Chondrocyte (in vitro differentiated cells): ENCODE measurements at places on chromosomes 5 and 9. TPM values are rescaled to one million over a fixed set of nuclear protein-coding genes. Genes with fewer than 3 reads are reported as not detected.

DNA sequence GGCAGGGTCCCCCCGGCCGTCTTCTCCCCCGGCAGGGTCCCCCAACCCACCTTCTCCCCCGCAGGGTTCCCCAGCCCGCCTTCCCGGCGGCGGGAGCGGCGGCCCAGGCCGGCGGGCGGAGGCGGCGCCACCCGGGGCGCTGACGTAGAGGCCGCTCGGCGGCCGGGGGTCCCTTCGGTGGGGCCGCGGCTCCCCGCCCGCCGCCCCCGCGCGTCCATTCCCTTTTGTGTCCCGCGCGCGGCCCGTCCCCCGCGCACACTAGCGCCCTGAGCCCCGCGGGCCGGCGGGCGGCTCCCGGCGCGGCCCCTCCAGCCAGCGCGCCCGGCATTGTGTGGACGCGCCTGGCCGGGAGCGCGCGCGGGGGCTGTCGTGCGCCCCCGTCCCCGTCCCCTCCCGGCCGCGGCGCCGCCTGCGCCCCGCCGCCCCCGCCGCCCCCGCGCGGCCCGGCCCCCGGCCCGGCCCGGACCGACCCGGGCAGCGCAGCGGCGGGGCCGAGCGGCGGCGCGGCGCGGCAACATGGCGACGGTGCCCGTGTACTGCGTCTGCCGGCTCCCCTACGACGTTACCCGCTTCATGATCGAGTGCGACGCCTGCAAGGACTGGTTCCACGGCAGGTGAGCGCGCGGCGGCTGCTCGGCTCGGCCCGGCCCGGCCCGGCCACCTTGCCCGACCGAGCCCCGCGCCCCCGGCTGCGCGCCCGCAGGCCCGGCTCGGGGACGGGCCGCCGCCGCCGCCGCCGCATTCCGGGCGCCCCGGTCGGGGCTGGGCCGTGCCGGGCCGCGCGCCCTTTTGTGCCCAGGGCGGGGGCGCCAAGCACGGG lies at the start of gene PHF2:
TSS of gene PHF2 (plus strand) at position 327 of the 820 bp plus-strand sequence. CDS start at position 517, 190 bp downstream.
- peaks cover 50% of the 10 kb centered on the region for H3K4me1 ChIP-seq
- DNase-seq = no peak
- H3K36me3 ChIP-seq = no peaks in the 10 kb centered on the region
- peak within 1 kb of the TSS; percentile 84 for H3K27ac ChIP-seq

GRCh38 chr5:135996611-135997010 lies 32.2 kb upstream of the TGFBI start:
- H3K4me3 ChIP-seq = peak overlapping the region; percentile 27
- H3K4me1 ChIP-seq = peaks cover 74% of the 10 kb centered on the region
- no peaks in the 10 kb centered on the region for H3K27me3 ChIP-seq
- DNase-seq = no peak
- peak overlapping the region; percentile 89 for H3K27ac ChIP-seq

DNA sequence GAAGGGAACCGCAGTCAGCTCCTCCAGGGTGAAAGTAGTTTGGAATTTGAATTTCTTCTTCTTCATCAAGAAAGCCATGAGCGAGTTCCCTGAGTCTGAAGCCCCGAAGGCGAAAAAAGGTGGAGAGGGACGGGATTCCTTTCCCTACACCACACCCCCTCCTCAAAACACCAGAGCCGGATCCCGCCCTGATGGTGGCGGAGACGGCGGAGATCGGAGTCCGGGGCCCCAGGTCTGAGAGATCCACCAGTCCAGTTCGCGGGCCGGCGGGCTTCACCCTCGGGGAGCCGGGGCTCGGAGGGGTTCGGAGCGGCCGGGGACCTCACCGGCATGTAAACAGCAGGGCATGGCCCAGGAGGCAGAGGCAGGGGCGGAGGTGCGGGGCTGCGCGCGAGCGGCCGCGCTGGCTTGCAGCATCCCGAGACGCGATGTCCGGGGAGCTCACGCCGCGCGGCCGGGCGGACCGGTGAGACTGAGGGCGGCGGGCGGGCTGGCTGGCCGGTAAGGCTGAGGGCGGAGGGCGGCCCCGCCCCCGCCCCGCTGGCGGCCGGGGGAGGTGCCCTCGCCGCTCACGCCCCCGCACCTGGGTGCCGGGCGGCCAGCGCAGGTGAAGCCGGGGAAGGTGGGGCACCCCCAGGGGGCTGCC lies 606 bp downstream of the EEIG1 start:
- peak overlapping the region; percentile 94 for H3K4me3 ChIP-seq
- peak overlapping the region; percentile 87 for H3K27ac ChIP-seq
- H3K4me1 ChIP-seq = peaks cover 46% of the 10 kb centered on the region
- H3K27me3 ChIP-seq = no peaks in the 10 kb centered on the region

GRCh38 chr5:390623-391491 lies 52.1 kb upstream of the EXOC3 start:
- no peak overlapping the region for H3K27ac ChIP-seq
- no peak overlapping the region for H3K4me3 ChIP-seq
- H3K27me3 ChIP-seq = no peaks in the 10 kb centered on the region
- peak; percentile 47 for DNase-seq
- peaks cover 39% of the 10 kb centered on the region for H3K4me1 ChIP-seq

- no peaks in the 10 kb centered on the region for H3K4me1 ChIP-seq
- H3K27me3 ChIP-seq = peaks cover 4% of the 10 kb centered on the region
- DNase-seq = no peak
- H3K27ac ChIP-seq = no peak overlapping the region
- H3K36me3 ChIP-seq = no peaks in the 10 kb centered on the region
These were observed 261.2 kb downstream of the ANXA1 start for GRCh38 chr9:73412874-73413273.

DNA sequence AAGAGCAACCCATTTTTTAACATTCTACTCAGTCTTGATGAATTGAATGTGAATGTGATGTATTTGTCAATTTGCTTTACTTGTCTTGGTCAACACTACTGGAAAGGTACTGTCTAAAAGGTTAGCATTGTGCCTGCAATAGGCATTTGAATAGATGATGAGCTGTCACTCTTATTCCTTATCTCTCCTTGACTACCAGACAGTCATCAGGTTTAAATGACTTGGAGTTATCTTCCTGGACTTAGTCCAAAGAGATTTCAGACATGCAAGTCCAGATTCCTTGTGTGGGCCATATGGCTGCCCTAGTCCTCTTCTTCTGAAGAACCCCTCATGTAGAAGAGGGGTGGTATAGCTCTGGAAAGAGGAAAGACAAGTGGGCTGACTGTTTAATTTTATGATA lies 4.8 kb downstream of the ARHGEF28 start:
- H3K36me3 ChIP-seq = no peaks in the 10 kb centered on the region
- no peak for DNase-seq
- H3K27me3 ChIP-seq = no peaks in the 10 kb centered on the region
- H3K4me3 ChIP-seq = no peak overlapping the region
- no peak overlapping the region for H3K27ac ChIP-seq

GRCh38 chr9:7333719-7334118 lies 465.9 kb downstream of the DMAC1 start:
- H3K4me1 ChIP-seq = no peaks in the 10 kb centered on the region
- H3K27ac ChIP-seq = no peak overlapping the region
- peaks cover 15% of the 10 kb centered on the region for H3K27me3 ChIP-seq
- H3K36me3 ChIP-seq = peaks cover 3% of the 10 kb centered on the region
- no peak for DNase-seq
- no peak overlapping the region for H3K4me3 ChIP-seq

GRCh38 chr9:5041390-5042115 lies 56.5 kb downstream of the JAK2 start:
- peak; percentile 84 for DNase-seq
- peaks cover 12% of the 10 kb centered on the region for H3K36me3 ChIP-seq

DNA sequence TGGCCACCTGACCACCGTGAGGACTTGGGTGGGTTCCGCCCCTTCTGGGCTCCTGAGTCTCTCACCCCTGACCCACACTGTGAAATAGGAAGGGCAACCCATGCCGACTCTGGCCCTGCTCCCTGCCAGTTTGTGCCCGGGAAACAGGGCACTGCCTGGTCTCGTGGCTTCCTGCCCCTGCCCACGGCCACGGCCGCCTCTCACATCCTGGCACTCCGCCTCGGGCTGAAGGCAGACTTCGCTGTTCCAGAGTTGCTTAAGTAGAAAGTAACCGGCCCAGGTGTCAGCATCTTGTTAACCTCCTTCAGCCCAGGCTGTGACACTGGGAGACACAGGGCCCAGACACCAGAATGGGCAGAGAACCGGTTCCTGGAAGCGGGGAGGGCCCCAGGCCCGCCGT lies 68.7 kb upstream of the RNU6ATAC start:
- H3K4me3 ChIP-seq = no peak overlapping the region
- H3K27ac ChIP-seq = no peak overlapping the region
- H3K36me3 ChIP-seq = no peaks in the 10 kb centered on the region

- H3K27ac ChIP-seq = peak overlapping the region; percentile 94
- no peaks in the 10 kb centered on the region for H3K27me3 ChIP-seq
- H3K36me3 ChIP-seq = no peaks in the 10 kb centered on the region
- H3K4me1 ChIP-seq = peaks cover 66% of the 10 kb centered on the region
- H3K4me3 ChIP-seq = peak overlapping the region; percentile 57
- peak; percentile 97 for DNase-seq
These were observed 156.3 kb upstream of the IER5L start for GRCh38 chr9:129334105-129334935.

DNA sequence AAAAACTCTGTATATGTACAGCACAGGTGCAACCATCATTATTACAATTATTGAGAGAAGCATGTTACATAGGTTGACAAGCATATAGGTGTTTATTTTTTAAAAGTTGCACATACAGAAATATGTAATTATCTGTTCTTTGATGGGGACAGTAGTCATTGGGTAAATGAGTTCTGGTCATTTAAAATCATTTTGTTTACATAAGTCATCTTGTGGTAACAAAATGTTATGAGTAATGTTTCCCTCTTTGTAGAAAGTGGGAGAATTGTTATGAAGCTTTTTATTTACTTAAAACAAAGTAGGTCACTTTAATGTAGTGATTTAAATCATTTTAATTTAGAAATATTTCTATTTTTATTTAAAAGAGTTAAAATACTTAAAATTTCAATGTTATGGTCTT lies 33.8 kb upstream of the FBXL17 start:
- no peaks in the 10 kb centered on the region for H3K4me1 ChIP-seq
- no peak overlapping the region for H3K27ac ChIP-seq
- no peaks in the 10 kb centered on the region for H3K27me3 ChIP-seq
- DNase-seq = no peak
- H3K36me3 ChIP-seq = no peaks in the 10 kb centered on the region
- no peak overlapping the region for H3K4me3 ChIP-seq

GRCh38 chr9:88191456-88191855 lies 53.2 kb upstream of the SPATA31C2 start:
- DNase-seq = no peak
- H3K4me3 ChIP-seq = no peak overlapping the region
- H3K36me3 ChIP-seq = no peaks in the 10 kb centered on the region
- peaks cover 19% of the 10 kb centered on the region for H3K4me1 ChIP-seq

- peak overlapping the region; percentile 13 for H3K27ac ChIP-seq
- DNase-seq = no peak
- peaks cover 47% of the 10 kb centered on the region for H3K4me1 ChIP-seq
- no peaks in the 10 kb centered on the region for H3K36me3 ChIP-seq
These were observed 205.7 kb upstream of the PUM3 start for GRCh38 chr9:3049636-3050035.

DNA sequence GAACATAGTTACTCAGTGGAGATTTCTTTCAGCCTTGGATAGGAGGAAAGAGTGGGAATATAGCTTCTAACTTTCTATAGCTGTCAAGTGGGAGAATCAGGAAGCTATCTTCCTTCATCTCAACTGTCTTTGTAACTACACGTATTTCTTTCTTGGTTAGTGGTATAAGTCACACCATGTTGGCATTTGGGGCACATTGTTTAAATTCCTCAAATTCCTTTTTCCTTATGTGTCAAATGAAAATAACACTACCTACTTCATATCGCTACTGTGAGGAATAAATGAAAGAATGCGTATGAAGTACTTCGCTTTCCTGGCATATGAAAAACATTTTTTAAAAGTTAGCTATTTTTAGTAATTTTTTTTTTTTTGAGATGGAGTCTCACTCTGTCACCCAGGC lies 1082.5 kb upstream of the WWC1 start:
- H3K27ac ChIP-seq = peak overlapping the region; percentile 75
- H3K27me3 ChIP-seq = no peaks in the 10 kb centered on the region
- peaks cover 2% of the 10 kb centered on the region for H3K36me3 ChIP-seq
- no peak for DNase-seq
- no peak overlapping the region for H3K4me3 ChIP-seq
- peaks cover 40% of the 10 kb centered on the region for H3K4me1 ChIP-seq

GRCh38 chr9:126367139-126367538 lies 40.5 kb downstream of the MVB12B start:
- no peak overlapping the region for H3K4me3 ChIP-seq
- H3K27ac ChIP-seq = peak overlapping the region; percentile 68
- no peaks in the 10 kb centered on the region for H3K27me3 ChIP-seq
- H3K36me3 ChIP-seq = peaks cover 11% of the 10 kb centered on the region

DNA sequence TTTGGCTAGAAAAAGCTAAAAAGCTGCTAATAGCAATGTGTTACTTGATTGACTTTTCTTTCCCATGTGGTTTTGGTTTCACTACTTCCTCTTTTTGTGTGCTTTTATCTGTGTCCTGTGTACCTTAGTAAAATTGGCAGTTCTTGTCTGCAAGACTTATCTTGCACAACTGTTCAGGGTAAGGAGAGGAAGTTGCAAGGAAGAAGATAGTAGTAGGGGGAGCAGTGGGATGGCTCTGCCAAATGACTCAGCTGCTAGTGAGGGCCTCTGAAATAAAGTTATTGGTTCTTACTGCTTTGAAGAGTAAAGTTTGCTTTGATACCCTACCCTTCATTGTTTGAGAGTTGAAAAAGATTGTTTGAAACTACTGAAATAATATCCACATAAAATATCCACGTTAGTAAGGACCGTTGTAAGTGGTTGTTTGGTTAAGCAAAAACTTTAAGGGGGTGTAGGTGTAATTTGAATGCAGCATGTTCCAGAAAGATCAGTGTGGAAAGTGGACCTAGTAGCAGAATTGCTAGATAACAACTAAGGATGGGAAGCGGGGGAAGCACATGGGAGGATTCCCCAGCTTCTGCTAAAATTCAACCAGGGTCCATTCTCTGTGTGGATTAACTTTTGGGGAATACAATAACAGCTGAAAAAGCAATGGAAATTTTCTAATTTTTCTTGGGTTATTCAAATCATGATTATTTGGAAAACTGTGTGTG lies 123.5 kb downstream of the SCAMP1 start:
- H3K36me3 ChIP-seq = peaks cover 18% of the 10 kb centered on the region
- no peak overlapping the region for H3K4me3 ChIP-seq
- H3K27ac ChIP-seq = peak overlapping the region; percentile 23
- no peak for DNase-seq
- H3K27me3 ChIP-seq = no peaks in the 10 kb centered on the region
- H3K4me1 ChIP-seq = peaks cover 23% of the 10 kb centered on the region

GRCh38 chr9:34328500-34328986 lies 525 bp downstream of the KIF24 start:
- H3K36me3 ChIP-seq = no peaks in the 10 kb centered on the region
- peaks cover 23% of the 10 kb centered on the region for H3K4me1 ChIP-seq
- peak overlapping the region; percentile 96 for H3K27ac ChIP-seq
- H3K27me3 ChIP-seq = no peaks in the 10 kb centered on the region
- DNase-seq = no peak
- H3K4me3 ChIP-seq = peak overlapping the region; percentile 91

ANKRD31 gene
- total RNA-seq = 0.10 to 0.24 TPM (median 0.18 TPM) in 3 replicates

GLRA1 gene
- total RNA-seq = not detected in 3 replicates

PCDHGA3 gene
- total RNA-seq = 0.12 to 0.51 TPM (median 0.28 TPM) in 3 replicates

TAF11L5 gene
- not detected in 3 replicates for total RNA-seq

GKAP1 gene
- 1.7 to 2.6 TPM (median 1.9 TPM) in 3 replicates for total RNA-seq

PGM5 gene
- not detected in 3 replicates for total RNA-seq

CCT5 gene
- 161 to 170 TPM (median 165 TPM) in 3 replicates for total RNA-seq

LCN15 gene
- not detected in 3 replicates for total RNA-seq
